ENCODE measurements at places on chromosomes 12 and 14.

DNA sequence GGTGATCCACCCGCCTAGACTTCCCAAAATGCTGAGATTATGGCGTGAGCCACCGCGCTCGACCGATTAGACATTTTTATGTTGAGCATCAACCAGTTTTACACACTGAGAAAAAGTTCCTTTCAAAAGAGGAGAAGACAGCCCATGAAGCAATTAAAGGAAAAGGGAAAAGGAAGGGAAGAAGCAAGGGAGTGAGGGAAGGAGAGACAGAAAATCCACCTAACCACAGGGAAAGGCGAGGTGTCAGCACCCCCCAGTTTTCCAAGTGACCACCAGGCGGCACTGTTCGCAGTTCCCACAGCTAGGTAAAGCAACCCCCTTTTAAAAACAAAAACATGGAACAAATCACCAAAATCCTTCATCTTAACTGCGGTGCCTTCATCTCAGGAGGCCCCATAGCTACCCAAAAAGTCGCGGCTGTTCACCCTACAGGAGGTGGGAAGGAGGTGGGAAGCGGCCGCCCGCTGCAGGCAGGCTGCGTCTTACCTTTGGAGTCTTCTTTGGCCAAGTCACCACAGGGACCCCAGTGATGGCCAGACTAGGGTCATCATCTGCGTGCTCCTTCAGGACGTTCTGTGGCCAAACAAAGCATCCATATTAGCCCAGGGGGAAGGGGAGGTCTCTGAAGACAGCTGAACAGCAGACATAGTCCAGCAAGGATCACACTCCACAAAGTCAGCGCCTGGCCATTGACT, 86.6 kb downstream of the KDM2B start:
- DNase-seq = peak; percentile 48

GRCh38 chr12:104353012-104353981, 49.8 kb downstream of the EID3 start:
- no peak for DNase-seq

GRCh38 chr12:87935216-87935615, 94.0 kb downstream of the C12orf50 start:
- DNase-seq = no peak

GRCh38 chr12:47811072-47811396, 8.7 kb downstream of the HDAC7 start:
- no peak for DNase-seq

DNA sequence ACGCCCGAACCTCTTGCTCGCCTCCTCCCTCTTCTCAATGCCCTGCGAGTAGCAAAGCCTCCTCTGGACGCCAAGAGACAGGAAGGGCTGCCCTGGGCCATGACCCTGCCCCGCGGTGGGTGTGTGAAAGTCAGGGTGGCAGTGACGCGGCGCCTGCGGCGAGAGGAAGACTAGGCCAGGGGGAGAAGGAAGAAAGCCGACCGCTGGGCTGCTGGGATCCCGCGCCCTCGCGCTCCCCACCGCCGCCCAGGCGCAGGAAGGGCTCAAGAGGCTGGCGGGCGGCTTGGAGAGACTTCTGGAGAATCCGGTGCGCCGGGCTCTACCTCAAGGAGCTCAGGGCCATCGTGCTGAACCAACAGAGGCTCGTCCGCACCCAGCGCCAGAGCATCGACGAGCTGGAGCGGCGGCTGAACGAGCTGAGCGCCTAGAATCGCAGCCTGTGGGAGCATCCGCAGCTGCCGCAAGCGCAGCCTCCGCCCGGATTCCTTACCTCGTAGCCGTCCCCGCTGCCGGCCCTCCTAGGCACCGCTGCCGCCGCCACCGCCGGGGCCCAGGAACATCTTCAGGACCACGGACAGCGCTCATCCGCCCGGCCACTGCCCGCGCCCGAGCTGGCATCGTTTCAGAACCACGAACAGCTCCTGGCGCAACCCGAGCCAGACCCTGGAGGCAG, 105.0 kb upstream of the PRB2 start:
- DNase-seq = peak; percentile 62

GRCh38 chr14:79597566-79597965, 613.7 kb downstream of the DIO2 start:
- DNase-seq = no peak

GRCh38 chr14:49306152-49306751, 279.9 kb downstream of the RPS29 start:
- DNase-seq = no peak

- no peak for DNase-seq
Measured at GRCh38 chr12:101763246-101763931, 24.1 kb upstream of the SYCP3 start.
